ENCODE measurements at places on chromosomes 5 and 9. TPM values are rescaled to one million over a fixed set of nuclear protein-coding genes. Genes with fewer than 3 reads are reported as not detected.

DNA sequence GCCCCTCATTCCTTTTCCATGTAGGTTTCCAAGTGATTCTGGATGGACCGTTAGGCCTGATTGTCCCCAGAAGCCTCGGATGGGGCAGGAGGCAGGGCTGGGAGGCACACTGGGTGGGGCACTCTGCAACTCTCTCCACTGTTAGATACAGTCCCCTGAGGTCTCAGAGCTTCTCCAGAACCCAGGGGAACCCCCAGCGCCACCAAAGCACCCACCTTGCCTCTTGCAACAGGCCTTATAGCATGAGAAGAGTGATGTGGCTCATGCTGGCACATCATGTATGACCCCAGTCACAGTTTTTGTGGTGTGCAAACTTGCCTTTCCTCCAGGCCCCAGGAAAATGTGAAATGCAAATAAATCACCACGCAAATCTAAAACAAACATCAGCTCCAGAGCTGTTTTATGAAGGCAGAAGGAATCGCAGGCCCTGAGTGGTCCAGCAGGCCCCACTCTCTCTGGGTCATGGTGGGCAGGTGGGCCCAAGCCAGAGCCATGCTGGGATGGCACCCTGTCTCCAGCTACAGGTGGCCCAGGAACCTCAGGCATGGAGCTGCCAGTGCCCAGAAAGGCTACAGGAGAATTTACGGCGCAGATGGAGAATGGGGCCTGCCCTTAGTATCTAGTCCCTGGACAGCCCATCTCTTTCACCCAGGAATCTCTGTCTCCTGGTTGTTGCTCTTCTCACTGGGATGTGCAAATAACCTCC is 36.3 kb upstream of the CDKN2AIPNL start:
- no peak for DNase-seq

- DNase-seq = no peak
Observed at GRCh38 chr5:55149308-55149795, 10.6 kb upstream of the GPX8 start.

NMUR2 gene
- not detected for total RNA-seq

GRCh38 chr9:99296291-99296951 is 74.3 kb downstream of the SEC61B start:
- DNase-seq = no peak

GRCh38 chr5:138686668-138687067 is 66.6 kb upstream of the CTNNA1 start:
- peak; percentile 53 for DNase-seq

NR6A1 gene
- 1.1 TPM for total RNA-seq

DNA sequence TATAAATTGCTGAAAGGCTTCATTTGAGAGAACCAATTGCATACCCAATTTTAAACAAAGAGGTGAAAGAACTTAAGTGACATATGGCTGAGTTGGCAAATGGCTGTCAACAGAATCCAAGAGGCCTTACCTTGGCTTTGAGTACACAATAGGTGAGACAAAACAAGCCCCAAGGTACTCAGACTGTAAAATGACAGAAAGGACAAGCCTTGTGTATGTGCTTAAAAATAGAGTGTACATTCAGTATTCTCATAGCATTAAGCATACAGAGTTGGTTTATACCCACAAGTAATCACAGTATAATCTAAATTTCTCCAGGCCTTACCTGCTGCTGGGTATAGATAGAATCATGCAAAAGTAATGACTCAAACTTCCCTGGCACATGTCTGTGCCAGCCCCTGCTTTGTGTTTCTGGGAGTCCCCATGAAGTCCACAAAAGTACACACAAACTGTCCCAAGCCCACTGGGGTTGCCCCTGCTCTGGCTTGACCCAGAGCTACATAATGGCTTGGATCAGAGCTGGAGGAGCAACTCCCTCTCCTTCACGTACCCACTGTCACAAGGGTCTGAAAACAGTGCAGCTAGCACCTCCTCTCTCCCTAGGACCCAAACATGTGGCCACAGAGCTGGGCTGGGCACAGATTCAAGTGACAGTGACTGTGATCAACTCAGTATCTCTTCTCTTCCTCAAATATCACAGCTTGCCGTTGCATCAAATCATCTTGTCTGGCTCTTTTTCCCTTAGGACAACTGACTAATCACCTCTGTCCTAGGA is 250.8 kb downstream of the ENC1 start:
- no peak for DNase-seq

- DNase-seq = no peak
Observed at GRCh38 chr5:51712201-51712600, 329.0 kb downstream of the ISL1 start.

PCDHGB3 gene
- total RNA-seq = 1.4 TPM

SLC6A3 gene
- total RNA-seq = not detected

GRCh38 chr9:131616983-131617604 is 71.8 kb downstream of the PRRT1B start:
- no peak for DNase-seq

- no peak for DNase-seq
Observed at GRCh38 chr5:99285606-99286005, 356.8 kb upstream of the CHD1 start.

DNA sequence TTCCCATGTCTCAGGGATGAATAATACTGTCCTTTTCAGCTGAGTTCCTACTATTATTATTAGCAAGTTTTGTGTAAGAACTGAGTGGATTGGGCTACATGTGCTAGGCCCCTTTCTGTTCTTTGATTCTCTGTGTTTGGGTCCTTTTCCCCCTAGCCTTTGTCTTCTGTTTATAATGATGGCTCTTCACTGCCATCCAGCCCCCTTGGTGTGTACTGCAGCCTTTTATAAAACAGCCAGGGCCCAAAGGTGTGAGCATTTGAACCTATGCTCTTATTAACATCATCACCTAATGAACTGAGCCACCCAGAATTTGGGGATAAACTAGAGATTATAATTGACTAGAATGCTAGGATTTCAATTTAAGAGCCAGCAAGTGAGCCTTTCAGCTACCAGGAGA is 52.6 kb downstream of the PLAC8L1 start:
- no peak for DNase-seq

LCN15 gene
- not detected for total RNA-seq

CLINT1 gene
- 64.8 TPM for total RNA-seq

ADAMTS19 gene
- total RNA-seq = not detected

- peak; percentile 60 for DNase-seq
Observed at GRCh38 chr5:140609126-140609525, 23.8 kb downstream of the CD14 start.

- DNase-seq = peak; percentile 79
Observed at GRCh38 chr9:112853882-112854585, 36.6 kb downstream of the SLC46A2 start.

GHR gene
- 0.26 TPM for total RNA-seq

GRCh38 chr5:87944553-87945285 is 323.9 kb downstream of the TMEM161B start:
- no peak for DNase-seq

GRCh38 chr5:138371454-138371853 is 19.0 kb downstream of the KDM3B start:
- DNase-seq = no peak

DNA sequence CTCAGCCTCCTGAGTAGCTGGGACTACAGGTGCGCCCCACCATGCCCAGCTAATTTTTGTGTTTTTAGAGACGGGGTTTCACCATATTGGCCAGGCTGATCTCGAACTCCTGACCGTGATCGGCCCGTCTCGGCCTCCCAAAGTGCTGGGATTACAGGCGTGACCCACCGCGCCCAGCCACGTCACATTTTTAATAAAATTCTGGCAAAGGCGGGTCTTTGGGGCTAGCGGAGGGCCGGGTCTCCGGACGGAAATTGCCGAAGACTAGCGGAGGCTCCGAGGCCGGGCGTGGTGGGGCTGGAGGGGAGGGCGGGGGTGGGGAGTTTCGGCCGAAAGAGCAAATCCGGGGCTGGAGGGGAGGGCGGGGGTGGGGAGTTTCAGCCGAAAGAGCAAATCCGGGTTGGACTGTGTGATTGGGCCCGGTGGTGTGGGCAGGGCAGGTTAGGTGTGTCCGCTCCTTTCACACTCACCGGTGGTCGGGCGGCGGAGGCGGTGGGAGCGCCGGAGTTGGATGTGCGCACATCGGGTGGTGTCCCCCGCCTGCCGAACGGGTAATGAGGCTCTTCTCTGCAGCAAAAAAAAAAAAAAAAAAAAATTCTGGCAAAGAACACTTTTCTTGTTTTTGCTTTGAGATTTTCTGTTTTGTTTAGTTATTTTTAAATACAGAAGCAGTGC is 27.1 kb downstream of the RUFY1 start:
- DNase-seq = no peak

TMEFF1 gene
- total RNA-seq = 2.4 TPM

GRCh38 chr5:146410272-146410671 is 36.9 kb upstream of the TCERG1 start:
- DNase-seq = no peak

DNA sequence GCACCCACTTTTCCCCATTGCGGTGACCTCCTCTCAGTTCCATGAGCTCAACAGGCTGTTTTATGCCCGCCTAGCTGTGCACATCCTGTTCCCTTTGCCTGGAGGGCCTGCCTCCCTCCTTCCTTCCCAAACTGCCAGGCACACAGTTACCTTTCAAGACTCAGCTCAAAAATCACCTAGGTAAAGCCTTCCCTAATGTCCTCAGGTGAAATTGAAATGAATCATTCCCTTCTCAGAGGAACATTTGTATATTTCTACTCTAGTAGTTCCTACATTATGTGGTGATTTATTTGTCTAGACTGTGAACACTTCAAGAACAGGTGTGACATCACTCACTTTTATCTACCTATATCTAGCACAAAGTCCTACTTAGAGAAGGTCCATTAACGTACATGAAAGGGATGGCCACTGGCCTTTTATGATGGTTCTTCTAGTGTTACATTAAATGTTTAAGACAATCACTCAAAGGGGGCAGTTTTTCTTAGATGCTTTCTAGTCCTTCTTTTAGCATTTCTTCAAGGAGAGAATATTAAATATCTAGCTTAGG is 103.5 kb upstream of the EQTN start:
- DNase-seq = no peak

DNA sequence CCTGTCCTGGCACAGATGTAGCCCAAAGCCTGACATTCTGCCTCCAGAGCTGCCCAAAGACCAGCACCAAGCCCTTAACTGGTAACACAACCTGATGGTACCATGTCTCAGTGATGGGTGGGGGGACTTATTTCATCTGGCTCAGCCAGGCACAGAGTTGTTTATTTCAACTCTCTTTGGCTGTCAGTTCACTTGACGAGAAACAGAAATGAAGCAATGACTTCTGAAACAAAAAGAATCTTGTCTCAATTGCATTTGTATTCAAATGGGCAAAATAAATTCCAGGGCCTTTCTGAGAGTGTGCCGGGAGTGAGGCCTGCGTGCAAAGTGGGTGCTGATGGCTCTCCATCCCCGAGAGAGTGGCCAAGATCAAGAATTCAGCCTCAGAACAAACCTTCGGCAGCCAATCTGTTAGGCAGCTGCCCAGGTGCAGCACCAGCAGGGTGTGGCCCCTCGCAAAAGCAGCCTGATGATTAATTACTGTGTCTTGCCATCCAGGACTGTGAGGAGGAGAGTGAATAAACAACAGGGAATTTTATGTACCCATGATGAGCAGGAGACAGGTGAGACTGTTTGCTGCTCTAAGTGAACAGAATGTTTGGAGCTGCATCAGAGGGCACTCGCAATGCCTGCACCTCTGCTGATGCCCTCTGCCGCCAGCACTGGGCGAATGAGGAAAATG is 238.0 kb downstream of the HSPA4 start:
- DNase-seq = no peak

GRCh38 chr5:170126626-170127025 is 20.9 kb downstream of the FOXI1 start:
- DNase-seq = no peak

- DNase-seq = no peak
Observed at GRCh38 chr9:114995681-114996221, 65.4 kb upstream of the TNFSF8 start.

DNA sequence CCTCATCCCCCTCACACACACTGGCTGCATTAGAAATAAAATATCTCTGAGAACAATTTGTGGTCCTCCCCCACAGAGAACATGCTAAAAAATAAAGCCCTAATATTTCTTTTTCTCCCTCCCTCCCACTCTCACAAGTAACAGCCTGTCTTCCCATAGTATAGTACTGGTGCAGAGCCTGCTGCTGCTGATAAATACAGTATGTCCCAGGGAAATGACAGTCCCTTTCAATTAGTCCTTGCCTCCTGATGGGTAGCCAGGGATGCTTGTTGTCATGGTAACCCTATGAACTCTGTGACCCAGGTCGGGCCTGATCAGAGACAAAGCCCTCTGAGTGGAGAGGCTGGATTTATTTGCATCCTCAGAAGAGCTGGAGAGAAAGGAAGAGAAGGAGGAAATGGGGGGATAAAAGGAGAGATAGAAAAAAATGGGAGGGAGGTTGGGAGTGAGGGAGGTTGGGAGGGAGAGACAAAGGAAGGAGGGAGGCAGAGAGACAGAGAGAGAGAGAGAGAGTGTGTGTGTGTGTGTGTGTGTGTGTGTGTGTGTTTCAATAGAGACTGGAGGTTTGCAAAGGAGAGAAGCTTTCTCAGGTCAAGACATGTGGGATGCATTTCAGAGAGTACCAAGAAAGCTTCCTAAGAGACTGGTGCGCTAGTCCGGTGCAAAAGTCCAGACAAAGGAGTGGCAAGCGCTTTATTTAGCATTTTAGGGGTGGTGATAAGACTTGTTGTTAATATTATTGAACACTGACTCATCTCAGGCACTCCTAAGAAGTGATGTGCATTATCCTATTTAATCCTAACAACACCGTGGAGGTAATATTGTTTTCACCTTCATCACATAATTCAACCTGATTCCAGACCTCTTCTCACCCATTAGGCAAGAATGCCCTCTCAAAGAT is 260.8 kb downstream of the FAM114A2 start:
- DNase-seq = no peak

FGF1 gene
- 5.8 TPM for total RNA-seq

GRCh38 chr9:76143834-76144233 is 250.4 kb downstream of the RFK start:
- no peak for DNase-seq

DNA sequence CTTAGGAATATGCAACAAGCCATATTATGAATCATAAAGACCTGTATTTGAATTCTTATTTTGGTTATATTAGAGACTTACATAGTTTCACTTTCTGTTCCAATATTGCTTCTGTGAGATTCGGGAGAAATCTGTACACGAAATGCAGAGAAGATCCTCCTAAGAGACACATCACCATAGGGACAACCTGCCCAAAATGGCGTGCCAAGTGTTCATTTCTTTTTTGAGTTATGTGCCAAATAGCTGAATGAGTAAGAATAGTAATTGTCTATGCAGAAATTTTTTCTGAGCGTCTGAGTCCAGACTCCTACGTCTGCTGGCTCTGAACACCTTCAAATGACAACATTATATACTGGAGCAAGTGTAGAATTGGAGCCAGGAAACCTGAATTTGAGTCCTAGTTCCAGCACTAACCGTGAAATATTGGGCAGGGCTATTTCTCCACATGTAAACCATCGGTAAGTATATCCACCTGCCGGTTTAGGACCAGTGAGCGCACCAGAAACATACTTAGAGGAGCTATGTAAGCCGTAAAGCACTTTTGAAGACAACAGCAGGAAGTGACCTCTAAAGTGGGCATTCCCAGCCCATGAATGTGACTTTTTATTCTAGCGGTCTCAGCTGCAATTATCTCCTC is 163.9 kb upstream of the DMRT1 start:
- no peak for DNase-seq

INVS gene
- total RNA-seq = 16.3 TPM

- no peak for DNase-seq
Observed at GRCh38 chr5:37565062-37565670, 186.0 kb downstream of the WDR70 start.

- DNase-seq = no peak
Observed at GRCh38 chr5:139708434-139708861, 60.3 kb downstream of the CXXC5 start.

GRCh38 chr5:41095324-41096101 is 24.4 kb upstream of the MROH2B start:
- DNase-seq = no peak

- DNase-seq = peak; percentile 81
Observed at GRCh38 chr9:81146684-81147337, 542.5 kb downstream of the TLE1 start.

RABEPK gene
- total RNA-seq = 24.5 TPM
